ENCODE measurements at places on chromosomes 5 and 9.

DNA sequence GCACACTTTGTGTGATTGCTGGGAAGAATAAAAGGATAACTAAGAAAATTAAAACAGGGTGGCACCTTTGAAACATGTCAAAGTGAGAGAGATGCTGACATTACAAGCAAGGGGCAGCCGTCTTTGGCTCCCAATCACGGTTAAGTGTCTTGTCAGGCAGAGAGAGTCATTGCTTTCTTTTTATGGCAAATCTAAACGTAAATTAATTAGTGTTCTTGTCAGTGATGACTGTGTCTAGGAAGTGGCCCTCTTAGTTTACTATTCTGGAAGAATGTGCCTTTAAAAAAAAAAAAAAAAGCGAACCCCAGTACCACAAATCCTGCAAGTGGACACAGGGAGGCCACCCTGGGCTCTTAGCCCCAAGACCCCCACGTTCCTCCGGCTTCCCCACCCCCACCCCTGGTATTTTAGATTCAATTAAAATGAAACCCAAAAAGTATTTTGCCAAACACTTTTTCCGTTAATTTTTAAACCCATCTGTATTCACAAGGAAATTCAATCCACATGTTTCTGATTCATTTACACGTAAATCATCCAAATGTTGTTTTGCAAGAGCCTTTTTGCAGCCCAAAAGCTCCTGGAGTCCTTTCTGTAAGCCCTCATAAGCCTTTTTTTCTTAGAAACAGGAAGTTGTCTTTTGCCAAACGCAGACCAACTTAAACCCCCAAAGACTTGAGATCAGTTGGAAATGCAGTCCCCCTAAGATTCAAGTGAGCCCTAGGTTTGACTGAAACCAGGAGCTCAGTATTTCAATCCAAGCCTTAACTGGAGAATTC is 399.3 kb downstream of the EBF1 start:
- no peak for DNase-seq

GRCh38 chr9:25519286-25519685 is 159.0 kb downstream of the TUSC1 start:
- DNase-seq = no peak

DNA sequence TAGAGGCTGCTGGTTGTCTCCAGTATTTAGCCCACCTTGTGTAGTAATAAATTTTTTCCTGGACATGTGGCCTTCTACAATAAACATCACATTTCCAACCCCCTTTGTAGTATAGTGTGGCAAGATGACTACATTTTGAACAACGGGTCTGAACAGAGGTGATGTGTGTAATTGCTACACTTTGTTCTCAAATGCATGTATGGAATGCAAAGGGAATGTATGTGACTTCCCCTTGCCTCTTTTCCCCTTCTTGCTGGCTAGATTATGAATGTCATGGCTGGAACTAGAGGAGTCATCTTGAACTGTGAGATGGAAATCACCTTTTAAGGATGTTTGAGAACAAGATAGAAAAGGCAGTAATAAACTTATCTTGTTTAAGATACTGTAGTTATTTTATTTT is 54.5 kb downstream of the PRR16 start:
- DNase-seq = no peak

DNA sequence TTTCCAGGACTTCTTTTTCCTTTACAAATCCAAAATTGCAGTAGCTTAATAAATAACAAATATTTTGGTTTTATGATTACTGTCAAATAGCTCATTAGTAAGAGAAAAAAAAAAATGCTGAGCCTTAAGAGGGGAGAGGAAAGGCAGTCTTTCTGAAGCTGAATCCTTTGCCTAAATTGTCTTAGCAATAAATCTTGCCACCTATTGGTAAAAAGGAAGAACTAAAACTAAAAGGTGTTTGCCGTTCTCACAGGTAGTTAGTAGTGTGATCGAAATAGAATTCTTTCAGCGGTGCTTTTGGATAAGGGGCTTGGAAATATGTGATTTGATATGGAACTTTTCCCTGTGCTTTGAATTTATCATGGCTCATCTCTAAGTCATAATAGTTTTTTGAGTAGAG is 31.2 kb downstream of the PIK3R1 start:
- DNase-seq = no peak

- DNase-seq = no peak
These were observed 10.9 kb downstream of the PTCH1 start for GRCh38 chr9:95505717-95506427.

DNA sequence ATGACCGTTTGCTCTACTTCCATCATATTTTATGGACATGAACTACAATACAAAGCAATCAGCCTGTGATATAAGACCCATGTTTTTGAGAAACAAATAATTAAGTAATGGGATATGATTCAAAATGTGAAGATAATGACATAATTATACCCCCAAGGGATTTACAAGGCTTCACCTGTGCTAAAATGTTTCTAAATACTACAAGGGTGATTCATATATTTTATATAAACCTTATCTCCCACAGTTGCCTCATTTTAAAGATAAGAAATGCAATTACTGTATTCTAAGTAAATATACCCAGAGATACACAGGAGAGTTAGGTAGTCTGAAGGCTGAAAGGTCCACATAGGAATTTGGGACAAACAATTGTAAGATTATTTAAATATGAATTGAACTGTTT is 662.0 kb upstream of the CHD1 start:
- DNase-seq = no peak

- no peak for DNase-seq
These were observed 611 bp downstream of the CIZ1 start for GRCh38 chr9:128190516-128191405.

DNA sequence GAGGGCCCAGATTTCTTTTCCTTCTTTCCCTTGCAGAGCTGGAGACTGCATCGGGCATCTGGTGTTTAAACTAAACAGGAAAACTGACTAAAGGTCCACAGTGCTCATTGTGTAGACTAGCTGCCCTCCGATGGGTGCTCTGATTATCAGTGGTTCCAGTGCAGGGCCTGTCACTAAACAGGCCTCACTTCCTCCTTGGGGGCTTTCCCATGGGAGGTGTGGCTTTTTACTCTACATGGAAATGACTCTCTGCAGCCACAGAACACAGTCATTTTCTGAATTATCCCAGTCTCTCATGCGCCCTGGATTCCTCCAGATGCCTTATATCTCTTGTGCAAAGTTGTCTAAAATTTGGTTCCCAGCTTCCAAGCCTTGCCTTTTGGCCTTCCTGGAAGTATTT is 199.2 kb downstream of the TRIO start:
- DNase-seq = no peak

GRCh38 chr5:100821751-100822150 is 81.3 kb downstream of the ST8SIA4 start:
- DNase-seq = no peak

DNA sequence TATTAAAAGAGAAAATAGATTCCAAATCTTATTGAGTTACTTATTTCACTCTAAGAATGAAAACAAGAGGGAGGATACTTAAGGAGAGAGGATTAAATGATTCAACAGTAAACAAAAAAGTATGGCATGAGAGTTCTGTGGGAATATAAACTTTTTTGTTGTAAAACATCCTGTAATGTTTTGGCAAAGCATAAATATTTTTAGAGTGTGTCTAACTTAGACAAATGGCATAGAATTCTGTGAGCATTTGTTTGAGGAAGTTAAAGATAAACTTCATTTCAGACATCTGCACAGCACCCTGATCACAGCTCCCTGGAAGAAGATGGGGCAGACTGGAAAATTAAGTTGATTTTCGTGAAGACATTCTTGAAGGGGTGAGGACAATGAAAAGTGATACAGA is 246.8 kb upstream of the HAPLN1 start:
- DNase-seq = no peak

- DNase-seq = peak; percentile 59
These were observed 45.7 kb downstream of the SLC46A2 start for GRCh38 chr9:112844771-112845542.

DNA sequence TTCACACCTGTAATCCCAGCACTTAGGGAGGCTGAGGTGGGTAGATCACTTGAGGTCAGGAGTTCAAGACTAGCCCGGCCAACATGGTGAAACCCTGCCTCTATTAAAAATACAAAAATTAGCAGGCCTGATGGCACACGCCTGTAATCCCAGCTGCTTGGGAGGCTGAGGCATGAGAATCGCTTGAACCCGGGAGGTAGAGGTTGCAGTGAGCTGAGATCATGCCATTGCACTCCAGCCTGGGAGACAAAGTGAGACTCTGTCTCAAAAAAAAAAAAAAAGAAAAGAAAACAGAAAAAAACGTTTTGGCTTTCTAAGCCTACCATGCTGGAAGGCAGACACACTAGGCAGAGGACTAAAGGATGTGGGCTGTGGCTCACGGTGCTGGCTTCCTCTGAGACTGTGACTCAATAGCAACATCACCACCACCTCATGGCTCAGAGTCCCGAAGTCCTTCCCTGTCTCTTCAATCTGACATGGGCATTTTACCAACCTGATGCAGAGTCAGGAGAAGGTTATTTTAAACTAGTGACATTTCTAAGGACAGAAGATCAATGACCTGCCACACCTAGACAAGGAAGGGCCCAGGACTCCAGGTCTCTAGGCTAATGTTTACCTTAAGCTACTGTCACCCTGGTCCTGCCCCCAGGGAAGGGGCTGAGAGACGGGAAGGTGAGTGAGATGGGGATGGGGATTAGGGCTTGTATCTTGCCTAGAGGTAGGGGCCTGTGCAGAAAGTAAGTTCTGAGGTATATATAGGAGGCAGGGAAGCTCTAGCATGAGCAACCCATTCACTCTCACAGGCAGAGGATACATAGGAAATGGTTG is 3.7 kb downstream of the ECSCR start:
- peak; percentile 76 for DNase-seq

GRCh38 chr5:95883185-95884016 is 60.9 kb upstream of the GLRX start:
- no peak for DNase-seq

GRCh38 chr5:74546796-74547195 is 93.7 kb downstream of the ENC1 start:
- no peak for DNase-seq

DNA sequence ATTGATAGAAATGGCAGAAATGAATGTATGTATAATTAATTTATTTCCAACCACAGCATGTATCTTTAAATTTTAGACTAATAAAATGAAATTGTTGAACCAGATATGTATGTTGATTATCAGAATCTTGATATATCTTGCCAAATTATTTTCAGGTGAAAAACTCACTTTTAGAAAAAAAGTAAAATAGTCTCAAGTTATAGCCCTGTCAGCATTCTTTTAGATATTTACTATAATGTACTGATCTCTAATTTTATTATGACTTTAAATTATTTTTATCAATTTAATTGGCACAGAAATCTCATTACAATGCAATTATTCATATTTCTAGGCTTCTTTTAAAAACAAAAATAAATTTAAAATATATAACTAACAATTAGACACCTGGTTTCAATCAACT is 1990.4 kb upstream of the CDH6 start:
- DNase-seq = no peak

- no peak for DNase-seq
These were observed 2.3 kb upstream of the CYFIP2 start for GRCh38 chr5:157263496-157264090.

- DNase-seq = no peak
These were observed 42.9 kb upstream of the SUB1 start for GRCh38 chr5:32542216-32543059.

- DNase-seq = no peak
These were observed 43.5 kb upstream of the UBAC1 start for GRCh38 chr9:136004712-136005111.

- no peak for DNase-seq
These were observed 9.3 kb upstream of the SHC3 start for GRCh38 chr9:89187950-89188349.

- no peak for DNase-seq
These were observed 158.1 kb upstream of the VCAN start for GRCh38 chr5:83313436-83313835.

GRCh38 chr5:92662741-92663140 is 918.3 kb downstream of the NR2F1-AS1 start:
- DNase-seq = no peak

- DNase-seq = no peak
These were observed 1243.4 kb downstream of the MAT2B start for GRCh38 chr5:164748861-164749260.

DNA sequence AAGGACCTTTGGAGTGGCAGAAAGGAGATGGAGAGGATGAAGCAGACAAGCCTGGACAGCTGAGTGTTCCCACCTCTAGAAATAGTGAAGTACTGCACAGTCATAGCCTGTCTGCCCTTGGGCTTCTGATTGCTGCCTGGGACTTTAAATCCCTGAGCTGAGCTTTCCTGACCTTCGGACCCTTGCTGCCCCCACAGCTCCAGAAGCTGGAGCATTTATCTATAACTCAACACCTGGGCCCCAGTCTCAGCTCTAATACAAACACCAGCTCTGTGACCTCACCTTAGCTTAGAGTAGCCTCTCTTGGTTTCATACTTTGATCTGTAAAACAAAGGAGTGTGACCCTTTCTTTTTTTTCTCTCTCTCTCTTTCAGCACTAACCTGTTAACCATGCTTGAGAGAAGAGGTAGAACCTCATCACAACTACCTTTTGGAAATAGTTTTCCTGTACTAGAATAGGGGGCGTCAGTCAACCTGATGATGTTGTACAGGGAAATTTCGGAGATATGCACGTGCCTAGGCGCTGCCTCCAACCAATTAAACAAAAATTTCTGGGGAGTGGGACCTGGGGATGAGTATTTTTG is 25.4 kb upstream of the ELL2 start:
- no peak for DNase-seq

- DNase-seq = peak; percentile 41
These were observed 6.9 kb upstream of the UBAP1 start for GRCh38 chr9:34171753-34172535.

- no peak for DNase-seq
These were observed 784.1 kb downstream of the MAT2B start for GRCh38 chr5:164289526-164289925.

GRCh38 chr9:34650816-34651215 is 1.2 kb upstream of the IL11RA start:
- DNase-seq = no peak

- no peak for DNase-seq
These were observed 1293.8 kb downstream of the PTPRD start for GRCh38 chr9:9319007-9319406.

GRCh38 chr5:14896131-14896530 is 24.6 kb upstream of the ANKH start:
- no peak for DNase-seq

DNA sequence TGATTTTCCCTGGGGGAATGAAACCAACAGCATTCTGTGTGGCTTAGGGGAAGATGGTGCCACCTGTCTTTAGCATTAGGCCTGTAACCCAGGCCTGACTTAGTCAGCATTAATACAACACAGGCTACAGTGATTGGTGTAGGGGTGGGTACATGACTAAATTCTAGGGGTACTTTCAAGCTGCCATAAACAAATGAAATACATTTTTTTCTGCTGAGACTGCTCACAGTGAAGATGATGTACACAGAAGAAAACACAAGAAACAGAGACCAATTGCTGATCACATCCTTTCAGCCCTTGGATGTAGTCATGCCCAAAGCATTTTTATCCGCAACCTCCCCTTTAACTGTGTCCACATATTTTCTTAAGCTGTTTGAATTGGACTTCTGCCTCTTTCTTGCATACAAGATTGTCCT is 527.2 kb downstream of the KCTD16 start:
- no peak for DNase-seq

DNA sequence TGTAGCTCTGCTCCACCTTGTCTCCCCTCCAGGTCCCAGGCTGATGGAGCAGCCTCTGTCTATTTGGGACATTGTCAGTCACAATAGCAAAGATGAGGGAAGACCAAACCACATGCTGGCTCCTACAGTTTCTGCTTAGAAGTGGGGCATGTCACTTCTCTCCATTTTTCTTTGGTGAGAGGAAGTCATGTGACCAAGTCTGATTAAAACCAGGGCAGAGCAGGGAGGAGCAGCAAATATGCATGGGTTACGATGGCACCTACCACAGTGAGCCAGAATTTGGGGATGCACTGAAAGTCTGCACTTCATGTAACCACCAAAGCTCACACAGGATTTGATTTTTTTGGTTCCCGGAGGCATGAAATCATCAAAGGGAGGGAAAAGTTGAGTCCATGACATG is 234.6 kb downstream of the CDK5RAP2 start:
- no peak for DNase-seq

Measured in activated CD4-positive, alpha-beta T cell treated with anti-CD3 and anti-CD28 coated beads, Interleukin-2, amount 50 U/mL, for 4 hours (primary cell).